Immature natural killer cell (primary cell): ENCODE measurements at places on chromosomes 7 and 10.

GRCh38 chr7:99644431-99644830 is 27.7 kb downstream of the ZSCAN25 start:
- no peak for DNase-seq

DNA sequence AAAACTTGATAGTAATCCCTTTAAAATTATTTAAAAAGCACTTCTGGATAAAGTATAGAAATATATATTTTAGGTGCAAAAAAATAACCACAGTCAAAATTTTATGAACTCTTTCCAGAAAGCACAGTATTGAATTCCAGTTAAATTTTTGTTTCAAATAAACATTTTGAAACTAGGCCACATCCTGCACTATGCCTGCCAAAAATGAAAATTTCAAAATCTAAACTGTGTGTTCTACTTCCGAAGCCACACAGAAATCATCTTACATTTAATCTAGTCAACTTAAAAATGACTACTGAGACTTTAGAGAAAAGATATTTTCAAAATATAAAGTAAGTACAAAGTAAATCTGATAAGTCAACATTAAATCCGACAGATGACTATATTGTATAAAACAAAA is 50.0 kb downstream of the MAGI2 start:
- no peak for DNase-seq

DNA sequence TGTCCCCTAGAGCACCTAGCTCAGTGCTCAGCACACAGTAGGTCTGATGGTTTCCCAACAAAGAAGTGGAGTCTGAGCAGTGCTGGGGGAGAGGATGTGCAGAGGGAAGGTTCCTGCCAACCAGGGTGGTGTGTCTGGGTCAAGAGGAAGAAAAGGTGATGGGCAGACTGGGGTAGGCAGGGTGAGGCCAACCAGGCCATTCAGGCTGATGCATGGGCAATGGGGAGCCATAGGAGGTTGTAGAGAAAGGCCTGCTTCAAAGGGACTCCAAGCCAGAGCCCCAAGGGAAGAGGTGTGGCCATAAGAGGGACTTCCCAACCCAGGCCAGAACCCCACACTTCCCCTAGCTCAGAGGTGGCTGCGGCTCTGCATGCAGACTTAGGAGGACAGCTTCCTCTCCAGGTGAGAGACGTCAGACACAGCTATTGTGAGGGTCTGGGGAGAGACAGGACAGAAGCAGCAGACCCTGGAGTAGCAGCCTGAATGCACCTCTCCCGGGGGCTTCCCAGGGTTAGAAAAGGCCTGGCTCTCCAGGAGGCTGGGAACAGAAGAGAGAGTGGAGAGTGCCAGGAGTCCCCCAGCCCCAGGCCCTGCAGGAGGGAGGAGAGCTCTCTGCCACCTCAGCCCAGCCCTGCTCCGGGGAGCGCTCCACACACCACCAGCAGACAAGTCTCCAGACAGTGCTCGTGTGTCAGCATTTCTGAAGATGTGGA is 87.4 kb upstream of the ZMIZ1 start:
- DNase-seq, result no peak

DNA sequence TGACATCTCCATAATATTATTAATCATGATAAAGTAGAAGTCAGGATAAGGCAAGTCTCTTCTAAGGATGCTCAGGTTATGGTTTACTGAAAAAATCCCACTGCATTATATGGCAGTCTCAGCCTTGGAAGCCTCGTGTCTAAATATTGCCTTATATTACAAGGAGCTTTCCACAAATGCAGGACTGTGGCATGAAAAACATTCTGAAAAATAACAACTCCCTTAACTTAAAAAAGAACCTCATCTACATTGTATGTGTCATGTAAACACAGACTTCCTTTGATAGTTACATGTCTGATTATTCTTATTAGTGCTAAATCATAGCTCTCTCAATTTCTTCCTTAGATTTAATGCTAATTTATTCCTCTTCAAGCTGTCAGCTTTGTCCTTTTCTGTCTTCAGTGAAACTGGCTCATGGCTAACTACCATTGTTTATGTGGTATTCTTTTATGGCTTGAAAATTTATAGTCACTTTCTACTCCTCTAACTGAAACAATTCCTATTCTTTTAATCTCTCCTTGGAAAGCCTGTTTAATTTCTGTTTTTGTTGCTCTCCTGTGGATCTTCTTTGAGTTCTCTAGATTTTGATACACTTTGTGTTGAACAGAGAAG is 156.1 kb downstream of the KIF20B start:
- no peak for DNase-seq

DNA sequence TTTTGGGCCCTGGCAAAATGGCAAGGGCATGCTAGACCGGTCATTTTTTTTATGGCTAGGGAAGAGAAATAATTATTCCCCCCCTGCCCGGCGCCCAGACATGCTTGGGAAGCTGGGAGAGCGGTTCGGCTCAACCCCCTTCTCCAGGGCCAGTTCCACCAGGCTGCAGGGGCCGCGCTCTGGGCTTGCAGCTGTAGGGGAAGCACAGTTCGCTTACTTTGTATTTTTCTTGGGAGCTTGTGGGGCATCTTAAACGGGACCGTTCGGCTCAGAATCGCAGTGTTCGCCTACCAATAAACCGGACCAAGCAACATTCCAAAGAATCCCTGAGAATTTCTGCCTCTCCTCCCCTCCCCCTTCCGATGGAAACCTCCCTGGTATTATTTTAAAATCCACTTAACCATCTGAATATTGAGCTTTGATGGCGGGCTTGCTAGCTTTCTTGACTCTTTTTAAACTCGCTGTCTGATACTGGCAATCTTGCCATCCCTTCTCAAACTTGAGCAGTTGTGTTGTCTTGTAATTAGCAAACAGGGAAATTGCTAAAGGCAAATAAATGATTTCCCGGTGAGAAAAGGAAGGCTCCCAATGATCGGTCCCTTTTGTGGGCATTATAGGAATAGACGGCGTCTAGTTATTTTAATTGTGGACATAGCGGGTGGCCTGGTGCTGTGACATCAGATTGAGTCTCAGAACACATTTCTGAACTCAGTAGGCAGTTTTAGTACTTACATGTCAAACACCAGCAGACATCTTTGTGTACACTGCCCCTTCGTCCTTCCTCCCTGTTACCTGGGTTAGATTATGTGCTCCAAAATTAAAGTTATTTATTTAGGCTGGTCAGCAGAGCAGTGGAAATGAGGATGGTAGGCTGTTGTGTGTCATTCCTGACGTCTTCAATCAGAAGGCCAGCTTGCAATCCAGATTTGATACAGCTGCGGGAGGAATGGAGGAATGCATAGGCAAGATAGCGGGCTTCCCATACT is 3.4 kb downstream of the TCF7L2 start:
- no peak for DNase-seq

DNA sequence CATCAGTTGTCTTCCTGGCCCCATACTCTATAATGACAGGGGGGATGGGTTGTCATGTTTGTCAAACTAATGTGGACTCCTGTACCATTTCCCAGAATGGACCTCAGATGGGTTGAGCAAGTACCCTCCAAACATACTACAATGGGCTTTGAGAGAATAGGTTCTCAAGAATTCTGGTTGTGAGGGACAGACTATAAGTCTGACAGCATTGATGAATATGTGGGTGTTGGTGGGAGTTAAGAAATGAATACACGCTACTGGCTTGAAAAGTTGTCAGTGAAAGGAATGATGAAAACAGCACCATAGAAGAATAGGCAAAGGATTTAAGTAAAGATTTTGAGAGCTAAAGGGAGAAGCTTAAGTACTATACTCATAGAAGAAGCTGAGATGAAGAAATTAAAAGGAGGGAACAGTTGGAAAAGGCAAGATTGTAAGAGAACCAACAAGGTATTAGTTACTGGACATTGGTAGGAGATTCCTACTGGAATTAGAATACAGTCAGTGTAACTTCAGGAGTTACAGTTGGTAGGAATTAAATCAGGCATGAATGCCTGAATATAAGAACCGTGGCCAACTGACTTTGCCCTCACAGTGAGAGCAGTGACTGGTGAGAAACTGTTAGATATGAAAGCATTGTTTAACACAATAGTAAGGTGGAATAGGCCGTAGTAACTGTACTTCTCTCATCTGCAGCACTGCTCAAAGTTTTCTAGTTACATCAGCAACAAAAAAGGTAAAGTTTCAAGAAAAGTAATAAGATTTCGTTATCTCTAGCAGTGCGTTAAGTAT is 86.3 kb downstream of the LCOR start:
- no peak for DNase-seq

- DNase-seq, result no peak
These were observed 442.0 kb downstream of the GFRA1 start for GRCh38 chr10:115831016-115831415.

DNA sequence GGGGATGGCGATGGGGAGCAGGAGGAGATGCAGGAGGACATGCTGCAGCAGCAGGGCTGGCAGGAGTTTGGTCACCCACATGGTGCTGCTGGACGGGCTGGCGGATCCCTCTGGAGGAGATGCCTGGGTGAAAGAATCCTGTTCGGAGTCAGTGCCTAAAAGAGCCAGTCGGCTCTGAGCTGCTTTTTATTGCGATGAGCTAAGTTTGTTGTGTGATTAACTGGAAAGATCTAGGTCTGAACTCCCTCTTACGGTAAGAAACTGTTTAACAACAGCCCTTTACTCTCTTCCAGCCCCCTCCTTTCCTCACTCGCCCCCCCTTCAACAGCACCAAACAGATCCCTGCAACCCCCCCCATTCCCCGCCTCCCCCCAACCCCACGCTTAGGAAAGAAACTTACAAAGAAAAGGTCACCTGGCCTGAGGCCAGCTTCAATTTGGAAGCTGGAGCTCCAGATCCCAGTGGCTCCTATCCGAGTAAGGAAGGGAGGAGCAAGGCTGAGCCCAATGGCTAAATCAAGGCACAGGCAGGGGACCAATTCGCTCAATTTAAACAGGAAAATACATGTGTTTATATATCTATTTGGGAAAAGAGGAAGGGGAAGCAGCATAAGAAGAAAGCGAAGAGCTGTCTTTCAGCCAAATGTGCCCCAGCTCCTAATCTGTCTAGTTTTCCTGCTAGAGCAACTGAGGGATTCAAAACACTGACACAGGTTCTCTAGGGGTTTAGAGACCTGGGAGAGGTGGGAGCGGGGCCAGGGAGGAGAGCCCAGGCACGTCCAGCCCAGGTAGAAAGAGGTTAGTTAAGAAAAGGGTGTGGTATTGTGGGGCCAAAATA is at the start of gene HGF:
HGF (minus strand) TSS at position 157 of the 837 bp plus-strand sequence; CDS start at position 81, 76 bp downstream.
- DNase-seq, result no peak

GRCh38 chr7:93817004-93817403 is 73.5 kb downstream of the TFPI2 start:
- DNase-seq, result no peak

GRCh38 chr7:79400222-79400621 is 53.2 kb downstream of the MAGI2 start:
- DNase-seq, result no peak

DNA sequence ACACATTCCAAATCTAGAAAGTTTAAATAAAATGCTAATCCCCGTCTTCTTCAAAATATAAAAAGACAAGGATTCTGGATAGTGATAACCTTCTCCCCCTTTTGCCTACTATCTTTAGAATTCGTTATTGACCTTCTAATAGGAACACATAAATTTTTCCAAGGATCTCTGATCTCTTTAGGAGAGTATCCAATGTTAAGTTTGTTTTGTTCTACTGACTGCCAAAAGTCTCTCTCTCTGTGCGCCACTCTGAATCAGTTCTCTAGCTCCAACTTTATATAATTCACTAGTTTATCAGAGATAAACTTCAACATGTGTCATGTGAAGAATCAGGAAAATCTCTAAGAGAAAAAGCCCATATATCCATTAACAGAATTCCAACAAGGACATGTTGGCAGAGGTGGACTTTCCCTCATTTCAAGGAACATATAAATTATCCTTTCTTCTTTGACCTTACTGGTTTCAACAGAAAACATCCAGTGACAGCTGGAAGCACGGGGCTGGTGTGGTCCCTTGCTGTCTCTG is 615.6 kb downstream of the KCNMA1 start:
- no peak for DNase-seq

DNA sequence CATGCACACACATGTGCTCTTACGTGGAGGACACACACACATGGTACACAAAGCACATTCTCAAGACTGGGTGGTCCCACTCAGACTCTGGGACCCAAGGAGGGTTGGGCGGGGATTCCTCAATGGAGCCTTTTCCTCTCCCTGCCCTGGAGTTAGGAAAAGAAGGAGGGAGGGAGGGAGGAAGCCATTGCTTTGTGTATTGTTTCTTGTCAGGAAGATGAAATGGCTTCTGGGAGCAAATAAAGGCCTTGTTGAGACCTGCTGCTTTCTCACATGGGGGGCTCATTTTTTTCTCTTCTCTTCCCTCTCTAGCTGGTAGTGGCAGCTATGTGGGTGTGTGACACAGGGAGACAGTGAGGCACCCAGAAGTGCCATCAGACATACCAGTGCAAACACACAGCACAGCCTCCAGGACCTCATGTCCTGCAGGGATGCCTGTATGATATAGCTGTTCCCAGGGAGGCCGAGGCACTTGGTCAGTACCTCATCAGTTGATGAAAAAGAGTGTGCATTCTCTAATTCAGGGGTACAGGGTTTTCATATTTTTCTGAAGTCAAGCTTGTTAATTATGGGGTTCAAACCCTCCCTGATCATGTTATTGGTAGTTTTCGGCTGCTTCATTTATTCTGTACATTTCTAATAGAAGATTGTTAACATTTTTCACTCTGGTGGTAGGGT is 5.7 kb downstream of the AQP1 start:
- DNase-seq, result no peak

- DNase-seq, result no peak
These were observed 1297.5 kb upstream of the SORCS1 start for GRCh38 chr10:108462005-108462404.

DNA sequence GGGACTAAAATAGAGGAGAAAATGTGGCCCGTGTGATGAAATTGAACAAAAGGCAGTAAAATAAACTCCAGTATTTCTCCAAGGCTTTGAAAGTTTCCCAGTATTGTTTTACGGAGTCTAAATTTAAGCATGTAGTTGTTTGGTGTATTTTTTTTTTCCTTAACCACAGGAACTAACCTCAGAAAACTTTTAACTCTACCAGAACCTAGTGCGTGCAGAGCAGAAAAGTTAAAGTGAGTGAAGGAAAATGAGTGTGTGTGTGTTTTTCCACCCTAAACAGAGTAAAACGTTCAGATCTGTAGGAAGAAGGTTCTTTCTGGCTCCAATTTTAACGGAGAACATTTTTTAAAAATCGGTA is 812 bp downstream of the PROSER2 start:
- DNase-seq, result no peak

GRCh38 chr10:80055760-80056159 is 22.7 kb upstream of the TMEM254 start:
- no peak for DNase-seq

GRCh38 chr7:15016766-15017165 is 114.2 kb upstream of the DGKB start:
- no peak for DNase-seq

DNA sequence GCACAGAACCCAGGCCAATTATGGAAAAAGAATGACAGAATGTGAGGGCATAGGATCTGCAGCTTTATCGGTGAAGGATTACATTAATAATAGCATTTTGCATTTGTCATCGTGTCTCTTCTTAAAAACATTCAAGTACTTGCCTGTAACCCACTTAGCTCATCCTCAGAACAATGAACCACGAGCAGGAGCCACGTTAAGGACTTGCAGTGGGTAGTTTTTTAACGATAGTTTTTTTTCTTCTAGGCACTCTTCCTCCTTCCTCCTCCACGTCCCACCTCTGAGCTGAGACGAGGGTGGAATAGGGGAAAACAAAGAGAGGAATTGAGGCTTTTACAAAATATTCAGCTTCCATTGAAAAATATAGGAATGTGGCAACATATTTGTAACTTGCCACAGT is 27.1 kb downstream of the CDHR3 start:
- no peak for DNase-seq
